HCT116 (cell line): ENCODE measurements at places on chromosomes 7 and 10. TPM values are rescaled to one million over a fixed set of nuclear protein-coding genes. Genes with fewer than 3 reads are reported as not detected.

Gene ASL
- total RNA-seq = 46.9 TPM

Gene CACUL1
- total RNA-seq = 67.5 TPM

Gene FZD8
- 0.22 TPM for total RNA-seq

Gene TRIM50
- not detected for total RNA-seq

Gene PPP1R17
- not detected for total RNA-seq

Gene PGAM2
- 0.27 TPM for total RNA-seq

Gene SKIDA1
- 0.34 TPM for total RNA-seq

DNA sequence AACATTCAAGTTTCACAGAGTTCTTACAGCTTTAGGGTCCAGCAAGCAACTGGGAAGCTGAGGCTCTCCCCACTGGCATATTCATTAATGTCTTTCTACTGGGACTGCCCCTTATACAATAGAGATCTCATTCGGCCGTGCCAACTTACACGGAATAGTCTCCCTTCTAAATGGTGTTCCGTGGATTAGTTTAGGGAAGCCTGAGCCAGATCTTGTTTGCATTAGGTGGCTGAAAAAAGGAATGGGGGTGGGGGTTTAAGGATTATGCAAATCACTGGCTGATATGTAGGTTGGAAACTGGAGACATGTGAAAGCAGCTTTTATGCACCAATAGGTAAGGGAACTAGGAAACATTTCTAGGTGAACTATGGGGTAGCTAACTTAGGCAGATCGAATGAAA lies 218.3 kb downstream of the TRIL start:
- no peaks in the 10 kb centered on the region for H3K36me3 ChIP-seq
- no peak for DNase-seq
- H3K27ac ChIP-seq = no peak overlapping the region

GRCh38 chr7:66769833-66770512 lies 29.4 kb downstream of the RABGEF1 start:
- no peaks in the 10 kb centered on the region for H3K4me1 ChIP-seq
- no peak overlapping the region for H3K27ac ChIP-seq
- no peak for DNase-seq

- H3K36me3 ChIP-seq = no peaks in the 10 kb centered on the region
- H3K27me3 ChIP-seq = no peaks in the 10 kb centered on the region
- DNase-seq = no peak
- H3K4me1 ChIP-seq = peaks cover 53% of the 10 kb centered on the region
- no peak overlapping the region for H3K4me3 ChIP-seq
- no peak overlapping the region for H3K27ac ChIP-seq
Measured at GRCh38 chr7:76425156-76425555, 406 bp downstream of the ZP3 start.

GRCh38 chr7:142440219-142440905 lies 182.5 kb upstream of the PRSS58 start:
- no peaks in the 10 kb centered on the region for H3K27me3 ChIP-seq
- peaks cover 26% of the 10 kb centered on the region for H3K4me1 ChIP-seq
- DNase-seq = peak; percentile 47
- no peak overlapping the region for H3K4me3 ChIP-seq
- no peak overlapping the region; the same call in 1 of the 2 replicates for H3K27ac ChIP-seq
- H3K36me3 ChIP-seq = no peaks in the 10 kb centered on the region

DNA sequence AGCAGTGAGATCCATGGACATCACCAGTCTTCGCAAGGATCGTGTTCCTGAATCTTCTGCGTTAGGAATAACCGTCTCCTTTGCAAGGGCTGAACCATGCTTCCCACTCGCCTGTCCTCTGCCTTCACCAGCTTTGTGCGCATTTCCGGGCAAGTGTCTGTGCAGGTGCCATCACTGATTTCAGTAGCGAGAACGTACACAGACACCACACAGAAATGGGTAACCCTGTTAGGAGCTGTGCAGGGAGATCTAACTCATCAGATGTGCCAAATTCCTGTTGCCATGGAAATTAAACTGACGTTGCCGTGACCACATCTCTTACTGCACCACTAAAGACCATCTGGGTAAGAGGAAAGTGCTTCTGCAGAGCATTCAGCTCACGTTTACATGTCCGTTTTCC lies 146.3 kb downstream of the DIP2C start:
- no peak overlapping the region for H3K4me3 ChIP-seq
- H3K27ac ChIP-seq = no peak overlapping the region
- no peak for DNase-seq
- no peaks in the 10 kb centered on the region for H3K27me3 ChIP-seq
- H3K4me1 ChIP-seq = peaks cover 7% of the 10 kb centered on the region; the same call in 1 of the 2 replicates

- H3K27me3 ChIP-seq = no peaks in the 10 kb centered on the region
- H3K4me1 ChIP-seq = peaks cover 24% of the 10 kb centered on the region
- H3K4me3 ChIP-seq = no peak overlapping the region
Measured at GRCh38 chr10:69327463-69328379, 49.4 kb downstream of the HK1 start.

DNA sequence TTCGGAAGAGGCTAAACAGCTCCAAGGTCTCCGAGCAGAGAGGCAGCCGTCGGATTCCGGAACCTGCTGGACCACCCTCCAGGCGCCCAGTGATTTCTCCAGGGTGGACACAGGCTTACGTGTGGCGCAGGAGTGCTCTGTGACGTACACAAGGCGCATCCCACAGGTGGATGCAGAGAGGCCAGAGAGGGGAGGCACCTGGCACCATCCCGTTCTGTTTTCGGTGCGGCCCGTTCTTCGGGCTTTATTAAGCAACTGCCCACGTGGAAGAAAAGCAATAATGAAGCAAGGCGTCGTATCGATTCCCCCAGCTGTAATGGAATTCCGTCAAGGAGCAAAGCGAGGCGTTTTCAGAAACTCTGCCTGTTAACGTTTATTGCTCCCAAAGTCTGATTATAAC lies 163.6 kb downstream of the PTPRN2 start:
- H3K4me1 ChIP-seq = no peaks in the 10 kb centered on the region
- no peak overlapping the region for H3K27ac ChIP-seq
- no peak overlapping the region for H3K4me3 ChIP-seq
- DNase-seq = no peak

GRCh38 chr10:126903656-126904360 lies 1.4 kb upstream of the DOCK1 start:
- H3K27ac ChIP-seq = no peak overlapping the region
- peaks cover 44% of the 10 kb centered on the region for H3K4me1 ChIP-seq
- DNase-seq = no peak
- H3K27me3 ChIP-seq = no peaks in the 10 kb centered on the region
- H3K36me3 ChIP-seq = no peaks in the 10 kb centered on the region

- H3K27me3 ChIP-seq = peaks cover 27% of the 10 kb centered on the region
- DNase-seq = no peak
- H3K4me3 ChIP-seq = no peak overlapping the region
- H3K27ac ChIP-seq = no peak overlapping the region
- no peaks in the 10 kb centered on the region for H3K36me3 ChIP-seq
Measured at GRCh38 chr10:96414303-96414702, 55.5 kb upstream of the OPALIN start.

GRCh38 chr7:132076301-132077035 lies 499.8 kb downstream of the PLXNA4 start:
- no peak overlapping the region for H3K4me3 ChIP-seq
- no peak for DNase-seq
- H3K4me1 ChIP-seq = no peaks in the 10 kb centered on the region
- peaks cover 51% of the 10 kb centered on the region for H3K27me3 ChIP-seq
- no peak overlapping the region for H3K27ac ChIP-seq

DNA sequence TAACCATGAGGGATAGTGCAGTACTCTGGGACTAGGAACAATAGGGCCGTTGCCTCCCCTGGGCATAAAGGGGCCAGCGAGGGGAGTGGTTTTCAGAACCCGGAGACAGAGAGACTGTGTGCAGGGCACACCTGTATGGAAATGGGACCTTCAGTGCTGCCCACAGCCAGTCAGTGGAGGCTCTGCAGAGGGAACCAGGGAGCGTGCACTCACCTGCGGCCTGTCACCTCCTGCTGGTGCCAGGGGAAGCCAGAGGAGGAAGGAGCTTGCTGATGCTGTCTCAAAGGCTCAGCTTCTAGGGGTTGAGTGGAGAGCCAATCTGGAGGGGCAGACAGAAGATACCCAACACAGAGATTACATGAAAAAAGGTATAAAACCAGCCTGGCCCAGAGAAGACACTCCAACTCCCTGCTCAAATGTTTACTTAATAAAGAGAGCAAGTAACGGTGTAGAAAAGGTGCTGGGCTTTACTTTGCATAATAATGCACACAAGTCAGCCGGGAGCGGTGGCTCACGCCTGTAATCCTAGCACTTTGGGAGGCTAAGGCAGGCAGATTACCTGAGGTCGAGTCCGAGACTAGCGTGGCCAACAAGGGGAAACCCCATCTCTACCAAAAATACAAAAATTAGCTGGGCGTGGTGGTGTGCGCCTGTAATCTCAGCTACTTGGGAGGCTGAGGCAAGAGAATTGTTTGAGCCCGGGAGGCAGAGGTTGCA lies 35.5 kb upstream of the WAPL start:
- no peak overlapping the region for H3K4me3 ChIP-seq
- no peaks in the 10 kb centered on the region; the same call in 1 of the 2 replicates for H3K4me1 ChIP-seq
- no peaks in the 10 kb centered on the region for H3K27me3 ChIP-seq

GRCh38 chr10:123150271-123150985 lies 2.5 kb downstream of the HMX2 start:
- no peaks in the 10 kb centered on the region for H3K27me3 ChIP-seq
- H3K27ac ChIP-seq = no peak overlapping the region
- peaks cover 2% of the 10 kb centered on the region; the same call in 1 of the 2 replicates for H3K4me1 ChIP-seq
- no peak for DNase-seq
- H3K4me3 ChIP-seq = no peak overlapping the region

- no peak overlapping the region for H3K27ac ChIP-seq
- H3K36me3 ChIP-seq = no peaks in the 10 kb centered on the region
- no peak overlapping the region for H3K4me3 ChIP-seq
- peak; percentile 16 for DNase-seq
Measured at GRCh38 chr10:110706690-110707098, 62.6 kb downstream of the RBM20 start.

- no peak overlapping the region for H3K4me3 ChIP-seq
- no peak overlapping the region for H3K27ac ChIP-seq
- peaks cover 18% of the 10 kb centered on the region for H3K4me1 ChIP-seq
- no peaks in the 10 kb centered on the region for H3K36me3 ChIP-seq
- DNase-seq = no peak
Measured at GRCh38 chr7:22663357-22663718, 63.7 kb upstream of the IL6 start.
